ENCODE measurements at places on chromosomes 4 and X.

- no peak for DNase-seq
Observed at GRCh38 chr4:176789955-176790354, 2.8 kb downstream of the VEGFC start.

GRCh38 chrX:70478526-70479245 lies 34.1 kb downstream of the DLG3 start:
- DNase-seq = no peak

- no peak for DNase-seq
Observed at GRCh38 chr4:67885762-67886161, 2.0 kb upstream of the TMPRSS11D start.

DNA sequence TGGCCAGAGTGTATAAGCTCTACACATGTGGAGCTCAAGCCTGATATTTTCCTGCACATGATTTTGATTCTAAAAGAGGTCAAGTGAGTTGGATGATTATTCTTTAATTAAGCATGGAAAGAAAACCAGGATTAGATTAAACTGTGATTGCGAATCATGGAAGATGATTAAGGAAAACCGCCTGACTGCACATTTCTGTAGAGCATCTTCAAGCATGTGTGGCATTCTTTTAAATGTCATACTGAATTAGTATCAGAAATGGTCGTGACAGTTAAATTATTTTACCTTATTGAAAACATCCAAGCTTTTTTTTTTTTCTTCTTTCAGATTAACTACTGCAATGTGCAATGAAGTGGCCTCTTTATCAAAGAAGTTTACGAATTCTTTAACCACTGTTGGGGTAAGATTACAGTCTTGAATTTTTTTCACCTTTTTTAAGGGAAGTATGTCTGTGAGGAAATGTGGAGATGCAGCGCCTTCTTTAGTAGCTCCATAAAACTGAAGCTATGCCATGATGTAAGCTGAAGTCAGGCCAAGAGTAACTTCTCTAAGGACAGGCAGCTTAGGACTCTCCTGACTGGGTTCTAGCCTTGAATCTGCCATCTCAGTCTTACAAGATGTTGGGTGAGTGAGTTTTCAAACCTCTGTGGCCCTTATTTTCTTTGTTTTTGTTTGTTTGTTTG lies 67.9 kb downstream of the FAM114A1 start:
- DNase-seq = no peak

- no peak for DNase-seq
Observed at GRCh38 chrX:48802905-48803200, 986 bp downstream of the HDAC6 start.

DNA sequence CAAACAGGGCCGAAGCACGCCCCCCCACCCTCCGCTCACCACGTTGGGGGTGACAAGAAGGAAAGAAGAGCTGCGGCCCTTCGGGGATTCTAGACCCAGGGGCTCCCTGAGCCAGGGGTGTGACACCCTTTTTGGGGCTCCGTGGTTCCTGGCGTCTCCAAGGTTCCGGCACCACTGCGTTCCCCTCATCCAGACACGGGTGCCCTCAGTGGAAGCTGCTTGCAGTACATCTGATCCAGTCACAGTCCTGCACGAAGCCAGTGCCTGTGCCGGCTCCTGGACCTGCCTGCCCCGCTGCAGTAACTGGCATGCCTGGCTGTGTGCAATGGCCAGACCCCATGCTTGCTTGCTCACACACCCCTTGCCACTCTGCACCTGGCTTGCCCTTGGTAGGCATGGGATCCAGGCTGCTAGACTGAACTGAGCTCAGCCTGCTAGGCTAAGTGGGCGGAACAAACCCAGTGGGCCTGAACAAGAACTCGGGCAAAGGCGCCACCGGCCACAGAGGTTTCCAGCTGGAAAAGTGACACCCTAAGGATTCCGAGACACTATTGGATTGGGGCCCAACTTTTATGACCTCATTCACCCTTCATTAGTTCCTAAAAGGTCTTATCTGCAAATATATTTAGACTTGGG lies 420.4 kb upstream of the AGA start:
- DNase-seq = no peak

DNA sequence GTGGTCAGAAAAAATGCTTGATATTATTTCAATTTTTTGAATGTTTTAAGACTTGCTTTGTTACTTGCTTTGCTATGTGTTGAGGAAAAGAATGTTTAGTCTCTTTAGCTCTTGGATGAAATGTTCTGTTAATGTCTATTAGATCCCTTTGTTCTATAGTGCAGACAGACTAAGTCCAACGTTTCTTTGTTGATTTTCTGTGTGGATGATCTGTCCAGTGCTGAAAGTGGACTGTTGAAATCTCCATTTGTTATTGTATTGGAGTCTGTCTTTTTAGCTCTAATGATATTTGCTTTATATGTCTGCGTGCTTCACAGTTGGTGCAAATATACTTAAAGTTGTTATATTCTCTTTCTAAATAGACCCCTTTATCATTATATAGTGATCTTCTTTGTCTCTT lies 220.6 kb downstream of the GUCY2F start:
- no peak for DNase-seq

- DNase-seq = no peak
Observed at GRCh38 chr4:155599085-155599484, 67.6 kb upstream of the GUCY1A1 start.

DNA sequence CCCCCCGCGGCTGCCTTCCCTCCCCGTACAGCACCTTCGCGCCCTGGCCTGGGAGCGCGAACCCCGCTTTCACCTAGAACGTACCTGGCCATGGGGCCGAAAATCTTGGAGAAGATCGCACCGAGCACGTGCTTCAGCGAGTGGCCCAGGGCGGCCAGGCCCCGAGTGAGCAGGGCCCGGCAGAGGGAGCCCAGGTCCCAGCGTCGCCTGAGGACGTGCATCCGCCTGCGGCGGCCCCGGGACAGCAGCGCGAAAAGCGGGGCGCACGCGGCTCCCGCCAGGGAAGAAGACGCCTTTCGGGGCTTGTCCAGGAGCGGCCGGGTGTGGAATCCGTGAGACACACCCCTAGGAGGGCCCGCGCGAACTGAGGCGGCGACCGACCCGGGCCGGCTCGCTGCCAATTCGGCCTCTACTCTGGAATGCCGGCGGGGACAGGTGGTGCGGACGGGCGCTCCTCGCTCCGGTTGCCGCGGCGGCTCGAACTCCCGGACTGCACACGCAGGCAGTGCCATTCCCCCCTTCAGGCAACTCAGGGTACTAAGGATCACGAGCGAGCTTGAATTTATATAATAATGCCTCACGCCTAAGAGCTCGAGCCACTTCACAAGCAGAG lies at the start of gene HS6ST2:
Gene HS6ST2, minus strand, starts transcription at position 539 of the 613 bp plus-strand sequence.
- no peak for DNase-seq

DNA sequence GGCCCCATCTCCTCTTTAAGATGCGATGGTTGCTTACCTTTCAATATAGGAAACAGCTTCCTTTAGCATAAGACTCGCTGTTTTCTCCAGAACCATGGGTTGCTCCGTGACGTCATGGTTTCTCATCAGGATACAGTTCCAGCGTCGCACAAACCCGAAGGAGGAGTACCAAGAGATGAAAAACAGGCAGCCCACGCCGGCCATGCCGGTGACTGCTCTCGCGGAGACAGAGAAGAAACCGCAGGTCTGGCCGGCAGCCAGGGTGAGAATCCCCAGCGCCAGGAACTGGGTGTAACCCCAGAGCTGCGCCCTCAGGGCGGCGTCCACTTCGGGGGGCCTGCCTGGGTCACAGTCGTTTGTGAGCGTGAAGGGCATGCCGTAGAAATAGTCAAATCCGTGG lies 11.4 kb downstream of the ARSD start:
- no peak for DNase-seq

DNA sequence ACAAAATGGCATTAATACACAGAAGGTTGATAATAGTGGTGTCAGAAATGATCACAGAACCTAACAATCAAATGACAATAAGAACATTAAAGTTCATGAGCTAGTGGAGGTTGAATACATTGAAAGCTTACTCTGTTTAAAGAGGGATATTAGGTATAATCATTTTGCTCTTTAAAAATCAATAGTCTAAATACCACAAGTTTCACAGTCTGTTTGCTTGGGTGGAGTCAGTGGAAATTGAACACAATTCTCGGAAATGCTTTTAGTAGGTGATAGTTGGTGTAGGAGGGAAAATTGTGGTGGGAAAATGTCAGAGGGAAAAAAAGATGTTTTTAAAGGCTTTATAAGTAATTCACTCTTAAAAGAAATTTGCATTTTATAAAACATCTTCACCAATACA lies 197.1 kb downstream of the GLUD2 start:
- no peak for DNase-seq

- no peak for DNase-seq
Observed at GRCh38 chr4:184969610-184970009, 48.7 kb upstream of the HELT start.

DNA sequence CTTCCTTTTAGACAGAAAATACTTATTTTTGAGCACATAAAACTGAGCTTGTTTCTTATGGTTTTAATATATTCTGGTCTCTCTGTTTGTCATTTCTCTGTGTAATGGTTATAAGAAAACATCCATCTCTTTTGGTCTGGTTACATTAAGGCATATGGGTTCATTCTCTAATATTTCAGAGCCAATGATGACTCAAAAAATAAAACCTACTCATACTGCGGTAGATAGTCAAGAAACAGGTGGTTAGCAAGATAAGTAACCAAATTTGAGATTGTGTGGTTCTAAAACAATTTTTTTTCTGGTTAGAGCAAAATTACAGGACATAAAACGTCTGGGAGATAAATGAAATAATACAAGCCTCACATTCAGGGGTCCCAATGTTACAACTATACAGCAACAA lies 654.5 kb downstream of the STIM2 start:
- no peak for DNase-seq

- DNase-seq = no peak
Observed at GRCh38 chr4:173468314-173468713, 61.7 kb downstream of the HAND2 start.

DNA sequence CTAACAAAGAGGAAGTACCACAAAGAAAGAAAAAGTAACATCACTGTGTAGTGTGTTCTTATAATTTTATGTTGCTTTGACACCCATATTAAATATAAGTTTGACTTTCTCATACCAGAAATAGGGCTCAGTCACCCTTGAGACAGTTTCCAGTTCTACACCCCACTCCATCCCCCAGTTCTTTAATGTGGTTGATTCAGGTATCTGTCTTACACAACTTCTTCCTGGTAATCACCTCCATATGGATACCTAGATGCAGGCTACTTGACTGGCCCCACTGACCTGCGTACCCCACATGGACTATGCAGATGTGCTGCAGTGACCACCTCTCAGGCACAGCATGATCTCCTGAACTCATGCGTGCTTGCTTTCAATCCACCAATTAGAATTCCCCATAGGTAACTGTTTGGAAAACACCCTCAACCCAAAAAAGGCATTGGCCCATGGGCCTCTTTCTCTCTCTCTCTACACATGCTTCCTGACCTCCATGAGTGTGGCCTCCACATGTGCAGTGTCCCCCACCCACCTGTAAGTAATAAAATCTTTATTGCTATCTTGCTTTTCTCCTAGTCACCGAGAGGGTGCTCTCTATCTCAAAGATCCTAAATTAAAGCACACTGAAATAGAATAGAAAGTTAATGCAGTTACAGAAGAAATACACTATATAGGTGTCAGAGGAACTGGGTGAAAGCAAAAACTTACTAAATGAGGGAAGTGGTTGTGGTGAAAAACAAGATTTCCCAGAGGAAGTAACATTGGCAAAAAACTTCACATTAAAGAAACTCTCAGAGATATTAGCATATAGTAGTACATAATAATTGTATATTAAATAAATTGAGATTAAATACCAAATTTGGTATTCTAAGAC lies 98.4 kb downstream of the ZAR1 start:
- no peak for DNase-seq

GRCh38 chr4:4659871-4660651 lies 118.2 kb upstream of the STX18 start:
- DNase-seq = no peak

DNA sequence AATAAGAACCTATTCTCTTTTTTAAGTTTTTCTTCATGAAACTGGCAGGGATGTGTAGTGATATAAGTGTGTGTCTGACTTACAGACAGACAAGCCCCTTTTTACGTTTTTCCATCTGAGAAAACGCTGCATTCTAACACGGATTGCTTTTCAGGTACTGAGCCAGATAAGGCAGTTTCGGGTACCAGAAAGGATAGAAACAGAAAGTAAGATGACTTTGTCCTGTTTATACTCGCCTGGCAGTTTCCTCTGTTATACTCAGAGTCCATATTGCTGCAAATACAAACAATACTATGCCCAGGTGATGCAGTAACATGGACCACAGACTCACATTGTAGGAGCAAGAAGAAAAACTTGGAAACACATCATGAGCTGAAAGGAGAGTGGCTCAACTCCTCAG lies 2320.6 kb upstream of the AGA start:
- DNase-seq = no peak

DNA sequence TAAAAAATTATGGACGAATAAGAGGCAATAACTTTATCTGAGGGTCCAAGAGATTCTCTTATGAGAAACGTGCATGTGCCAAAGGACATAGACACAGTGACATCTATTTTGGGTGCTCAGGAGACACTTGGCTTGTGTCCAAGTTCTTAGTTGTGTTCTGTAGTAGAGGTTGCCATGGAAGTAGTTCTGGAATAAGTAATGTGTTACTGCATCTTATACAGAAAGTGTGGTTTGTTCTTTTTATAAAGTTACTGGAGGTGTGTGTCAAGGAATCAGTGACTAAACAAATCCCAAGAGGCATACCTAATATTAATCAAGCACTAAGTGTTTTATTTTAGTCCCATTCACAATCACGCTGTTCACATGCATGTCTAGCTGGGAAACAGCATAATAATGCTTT lies 305.7 kb downstream of the ARHGAP24 start:
- no peak for DNase-seq

DNA sequence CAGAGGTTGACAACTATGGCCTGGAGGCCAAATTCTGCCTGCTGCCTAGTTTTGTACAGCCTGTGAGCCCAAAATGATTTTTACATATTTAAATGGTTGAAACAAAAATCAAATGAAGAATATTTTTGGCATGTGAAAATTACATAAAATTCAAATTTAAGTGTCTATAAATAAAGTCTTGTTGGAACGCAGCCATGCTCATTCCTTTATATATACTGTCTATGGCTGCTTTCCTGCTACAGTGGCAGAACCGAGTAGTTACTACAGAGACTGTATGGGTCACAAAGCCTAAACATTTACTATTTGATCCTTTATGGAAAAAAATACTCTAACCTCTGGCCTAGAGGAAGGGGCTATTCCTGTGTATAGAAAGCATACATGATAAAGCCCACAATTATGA lies 290.4 kb downstream of the GLUD2 start:
- no peak for DNase-seq

Measured in activated T-helper 1 cell treated with anti-CD3 and anti-CD28 coated beads, Interleukin-12 subunit alpha, Interleukin-12 subunit beta, Interleukin-2, Interleukin-4 antibody, amounts not matched to agents 30 ng/mL and 10 ng/mL and 1 ng/mL, durations not matched to agents 14 hours and 24 hours and 36 hours (primary cell).